ENCODE measurements at places on chromosomes 6 and 20.

- no peak for DNase-seq
These were observed 147.2 kb upstream of the HMGCLL1 start for GRCh38 chr6:55726144-55726543.

DNA sequence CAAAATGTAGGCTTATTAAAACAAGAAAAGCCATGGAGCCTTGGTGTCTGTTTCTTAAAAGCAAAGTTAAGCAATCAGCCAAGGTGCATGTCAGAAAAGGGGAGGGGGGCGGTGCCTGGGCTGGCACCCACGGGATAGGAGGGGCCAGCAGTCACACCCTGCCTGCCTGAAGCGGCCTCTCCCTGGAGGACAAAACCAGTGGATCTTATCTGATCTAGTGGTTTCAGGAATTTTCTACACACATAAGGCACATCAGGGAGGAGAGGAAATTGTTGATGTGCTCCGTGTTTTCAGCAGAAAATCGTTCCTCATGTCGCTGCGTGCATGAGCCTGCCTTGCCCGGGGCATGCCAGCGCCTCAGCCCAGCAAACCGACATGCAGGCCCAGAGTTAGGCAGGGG is 276.4 kb downstream of the TAF4 start:
- no peak for DNase-seq

- DNase-seq: no peak
These were observed 122.2 kb downstream of the KIF13A start for GRCh38 chr6:17865243-17865642.

DNA sequence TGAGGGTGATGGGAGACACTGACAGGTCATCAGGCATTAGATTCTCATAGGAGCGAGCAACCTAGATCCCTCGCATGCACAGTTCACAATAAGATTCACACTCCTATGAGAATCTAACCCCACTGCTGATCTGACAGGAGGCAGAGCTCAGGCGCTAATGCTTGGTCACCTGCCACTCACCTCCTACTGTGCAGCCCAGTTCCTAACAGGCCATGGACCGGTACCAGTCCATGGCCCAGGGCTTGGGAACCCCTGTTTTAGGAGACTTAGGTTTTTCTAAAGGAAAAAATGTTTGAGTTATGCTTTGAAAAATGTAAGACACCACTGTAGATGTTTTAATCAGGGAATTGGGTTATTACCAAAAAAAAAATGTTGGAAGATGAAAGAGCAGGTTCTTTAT is 6.7 kb downstream of the HLA-E start:
- no peak for DNase-seq

- DNase-seq: no peak
These were observed 1197.7 kb upstream of the CITED2 start for GRCh38 chr6:140572129-140572528.

DNA sequence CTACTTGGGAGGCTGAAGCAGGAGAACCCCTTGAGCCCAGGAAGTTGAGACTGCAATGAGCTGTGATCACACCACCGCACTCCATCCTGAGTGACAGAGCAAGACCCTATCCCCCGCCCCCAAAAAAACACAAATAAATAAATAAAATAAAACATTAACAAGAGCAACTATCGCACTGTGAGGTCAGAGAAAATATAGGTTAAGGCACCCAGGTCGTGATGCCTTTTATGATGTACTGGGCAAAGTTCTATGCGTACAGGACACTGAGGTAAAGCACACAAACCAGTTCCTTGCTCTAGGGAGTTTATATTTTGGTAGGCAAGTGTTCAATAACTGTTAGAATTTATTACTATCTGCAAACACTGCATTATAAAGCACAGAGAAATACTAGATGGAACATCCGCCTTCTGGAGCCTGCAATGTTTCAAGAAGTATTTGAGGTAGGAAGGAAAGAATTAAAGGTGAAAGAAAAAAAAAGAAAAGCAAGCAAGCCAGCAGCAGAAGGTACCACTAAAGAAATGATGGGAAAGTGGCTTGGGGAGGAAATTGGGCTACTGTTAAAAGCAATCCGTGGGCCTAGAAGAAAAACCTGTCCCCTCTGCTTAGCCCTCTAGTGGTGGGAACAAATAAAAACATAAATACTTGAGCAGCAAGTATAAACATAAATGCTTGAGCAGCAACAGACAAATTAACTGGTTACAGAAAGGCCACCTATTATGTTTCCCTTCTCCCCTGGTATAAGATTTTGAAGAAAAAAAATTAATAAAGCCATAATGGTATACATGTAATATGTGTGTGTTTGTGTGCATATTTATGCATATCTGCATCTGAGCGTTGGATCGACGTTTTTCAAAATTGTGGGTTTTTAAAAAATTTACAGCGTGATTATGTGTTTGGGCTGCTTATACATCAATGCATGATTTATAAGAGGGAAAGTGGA is 128.0 kb downstream of the PHACTR1 start:
- DNase-seq: no peak

GRCh38 chr20:47521059-47521808 is 19.5 kb downstream of the NCOA3 start:
- no peak for DNase-seq

- no peak for DNase-seq
These were observed 357.9 kb upstream of the NOX3 start for GRCh38 chr6:155813548-155813947.

- DNase-seq: no peak
These were observed 177.6 kb downstream of the PLCB1 start for GRCh38 chr20:8309634-8310033.

DNA sequence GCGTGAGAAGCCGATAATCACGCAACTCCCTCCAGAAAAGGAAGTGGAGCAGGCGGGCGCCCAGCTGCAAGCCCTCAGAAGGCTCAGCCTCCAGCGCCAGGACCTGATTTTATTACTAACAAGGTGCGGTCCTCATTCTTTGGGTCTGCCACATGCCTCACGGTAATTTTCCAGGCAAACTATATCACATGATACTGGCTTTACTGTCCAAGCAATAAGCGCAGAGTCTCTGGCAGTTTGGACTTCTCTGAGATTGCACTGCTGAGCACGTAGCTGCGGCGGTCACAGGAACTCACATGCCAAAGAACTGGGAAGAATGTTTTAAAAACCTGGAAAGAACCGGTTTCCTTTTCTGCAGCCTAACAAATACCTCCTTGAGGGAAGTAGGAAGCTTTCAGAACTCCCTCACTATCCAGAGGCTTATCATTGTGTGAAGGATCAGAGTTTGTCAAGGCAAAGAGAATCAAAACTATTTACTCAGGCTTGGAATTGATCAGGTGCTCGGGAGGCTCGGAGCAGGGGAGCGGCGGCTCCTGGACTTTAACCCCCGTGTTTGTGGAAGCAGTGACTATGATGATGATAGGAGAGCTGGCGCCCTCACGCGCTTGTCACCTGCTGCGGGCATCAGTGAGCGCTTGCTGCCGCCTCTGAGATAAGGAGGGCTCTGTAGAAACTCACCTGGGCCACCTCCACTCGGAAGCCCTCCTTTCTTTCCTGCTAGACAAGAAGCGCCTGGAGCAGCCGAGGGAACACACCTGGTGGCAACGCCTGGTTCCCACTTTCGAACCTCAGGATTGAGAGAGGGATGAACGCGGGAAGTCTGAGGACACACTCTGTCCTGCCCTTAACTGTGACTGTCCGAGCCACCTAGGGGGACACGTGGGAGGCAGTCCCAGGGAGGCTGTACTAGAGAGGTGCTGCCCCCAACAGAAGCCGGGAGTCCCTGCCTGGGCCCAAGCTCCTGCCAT is 27.2 kb upstream of the SYNJ2 start:
- no peak for DNase-seq

- DNase-seq: no peak
These were observed 180.3 kb downstream of the ANKRD60 start for GRCh38 chr20:58048096-58048702.

DNA sequence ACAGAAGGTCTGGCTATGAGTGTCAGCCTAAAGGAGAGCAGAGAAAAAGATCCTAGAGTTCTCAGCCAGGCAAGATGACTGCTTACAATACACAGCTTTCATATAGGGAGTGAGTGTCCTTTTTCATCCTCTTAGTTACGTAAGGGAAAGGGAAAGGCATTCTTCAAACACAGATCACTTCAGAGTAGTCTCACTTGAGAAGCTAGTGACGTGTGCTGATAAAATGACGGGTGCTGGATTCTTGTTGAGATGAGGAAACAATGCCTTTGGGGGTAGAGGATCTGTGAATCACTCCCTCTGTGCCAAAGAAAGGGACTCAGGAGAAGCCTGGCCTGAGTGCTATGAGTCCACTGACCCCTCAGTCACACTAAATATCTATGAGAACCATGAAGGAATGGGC is 117.3 kb downstream of the QRSL1 start:
- DNase-seq: no peak

DNA sequence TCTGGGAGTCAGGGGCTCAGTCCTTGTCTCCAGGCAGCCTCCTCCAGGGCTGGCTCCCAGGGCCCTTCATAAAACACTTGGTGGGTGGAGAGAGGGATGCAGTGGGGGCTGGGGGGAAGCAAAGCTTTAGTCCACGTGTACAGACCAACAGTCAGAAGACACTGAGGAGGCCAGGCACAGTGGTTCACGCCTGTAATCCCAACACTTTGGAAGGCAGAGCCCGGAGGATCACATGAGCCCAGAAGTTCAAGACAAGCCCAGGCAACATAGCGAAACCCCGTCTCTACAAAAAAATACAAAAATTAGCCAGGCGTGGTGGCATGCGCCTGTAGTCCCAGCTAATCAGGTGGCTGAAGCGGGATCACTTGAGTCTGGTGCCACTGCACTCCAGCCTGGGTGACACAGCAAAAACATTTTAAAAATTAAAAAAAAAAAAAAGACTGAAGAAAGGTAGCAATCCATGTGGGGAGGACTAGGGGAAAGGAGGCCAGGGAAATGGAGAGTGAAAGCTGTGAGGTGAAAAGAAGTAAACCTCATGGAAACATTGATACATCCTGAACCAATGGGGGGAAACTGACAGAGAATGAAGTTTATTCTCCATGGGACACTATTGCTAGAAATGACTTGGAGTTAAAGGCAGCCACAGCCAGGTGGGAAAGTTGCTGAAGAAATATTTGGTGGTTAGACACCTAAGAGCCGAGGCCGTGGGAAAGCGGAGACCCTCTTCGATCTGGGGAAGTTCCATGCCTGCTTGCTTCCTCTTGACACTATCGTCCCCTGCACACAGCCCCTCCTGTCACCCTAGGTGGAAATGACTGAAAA is 35.4 kb downstream of the PIM1 start:
- DNase-seq: no peak

- no peak for DNase-seq
These were observed 646.5 kb downstream of the TENT5A start for GRCh38 chr6:81105998-81106397.

DNA sequence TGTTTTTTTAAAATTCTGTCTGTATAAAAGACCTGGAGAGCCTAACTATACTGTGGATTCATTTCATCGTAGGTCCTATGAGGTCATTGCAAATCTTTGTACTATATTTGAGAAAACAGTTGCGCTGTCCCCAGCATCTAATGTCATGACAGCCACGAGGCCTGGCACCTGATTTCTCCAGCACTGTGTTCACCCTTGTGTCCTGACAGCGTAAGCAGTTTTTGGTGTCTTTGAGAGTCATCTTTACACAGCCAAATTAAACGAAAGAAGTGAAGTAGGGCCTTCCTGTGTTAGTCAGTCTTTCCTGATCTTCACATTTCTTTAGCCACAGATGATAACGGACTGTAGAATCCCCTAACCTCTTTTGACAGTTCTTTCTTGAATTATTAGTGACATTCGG is 70.6 kb upstream of the PHACTR2 start:
- no peak for DNase-seq

DNA sequence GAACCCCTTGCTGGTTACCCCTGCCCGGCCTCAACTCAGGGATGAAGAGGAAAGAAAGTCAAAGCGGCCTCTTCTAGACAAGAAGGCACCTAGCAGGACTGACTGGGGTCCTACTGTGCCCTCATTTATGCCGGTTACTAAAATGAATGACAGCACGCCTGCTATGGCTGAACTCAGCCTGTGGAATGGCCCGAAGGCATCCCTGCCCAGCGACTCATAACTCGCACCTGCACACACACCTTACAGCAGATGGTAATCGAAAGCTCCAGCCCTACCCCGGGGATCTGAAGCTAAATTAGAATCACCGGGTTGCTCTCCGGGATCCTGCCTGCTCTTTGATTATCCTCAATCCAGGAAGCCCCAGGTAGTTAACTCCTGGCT is 747 bp upstream of the TXNDC5 start:
- DNase-seq: no peak

DNA sequence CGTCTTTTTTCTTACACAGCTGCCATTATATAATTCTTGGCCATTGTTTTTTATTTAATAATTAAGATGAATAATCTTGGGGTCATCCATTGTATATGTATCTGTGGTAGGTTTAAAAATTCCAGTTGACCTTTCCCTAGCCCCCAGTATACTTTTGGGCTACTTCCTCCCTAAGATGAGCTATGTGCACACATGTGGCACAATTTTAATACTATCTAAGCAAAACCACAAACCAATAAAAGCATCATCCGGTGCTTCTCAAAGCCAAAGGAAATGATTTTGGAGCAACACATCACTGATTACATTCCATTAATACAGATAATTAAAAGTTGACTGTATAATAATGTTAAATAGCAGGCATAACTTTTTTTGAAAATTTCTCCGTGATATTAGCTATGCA is 161.2 kb downstream of the ATXN1 start:
- DNase-seq: no peak

DNA sequence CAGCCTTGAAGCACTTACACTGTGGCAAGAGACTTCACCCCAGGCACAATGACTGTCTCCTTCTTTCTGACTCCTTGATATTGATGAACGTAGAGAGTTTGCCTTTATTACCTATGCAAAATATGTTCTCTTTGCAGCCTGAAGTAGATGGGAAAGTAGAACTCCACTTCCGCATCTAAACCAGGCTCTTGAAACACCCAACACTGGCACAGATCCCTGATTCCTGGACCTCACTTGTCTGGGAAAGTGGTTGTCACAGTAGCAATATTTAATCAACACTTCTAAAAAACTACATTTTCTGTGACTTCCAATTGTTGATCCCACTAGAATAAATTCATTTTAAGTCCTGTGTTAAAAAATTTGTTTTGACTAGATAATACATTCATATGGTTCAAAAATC is 143.1 kb downstream of the CDK19 start:
- DNase-seq: no peak

DNA sequence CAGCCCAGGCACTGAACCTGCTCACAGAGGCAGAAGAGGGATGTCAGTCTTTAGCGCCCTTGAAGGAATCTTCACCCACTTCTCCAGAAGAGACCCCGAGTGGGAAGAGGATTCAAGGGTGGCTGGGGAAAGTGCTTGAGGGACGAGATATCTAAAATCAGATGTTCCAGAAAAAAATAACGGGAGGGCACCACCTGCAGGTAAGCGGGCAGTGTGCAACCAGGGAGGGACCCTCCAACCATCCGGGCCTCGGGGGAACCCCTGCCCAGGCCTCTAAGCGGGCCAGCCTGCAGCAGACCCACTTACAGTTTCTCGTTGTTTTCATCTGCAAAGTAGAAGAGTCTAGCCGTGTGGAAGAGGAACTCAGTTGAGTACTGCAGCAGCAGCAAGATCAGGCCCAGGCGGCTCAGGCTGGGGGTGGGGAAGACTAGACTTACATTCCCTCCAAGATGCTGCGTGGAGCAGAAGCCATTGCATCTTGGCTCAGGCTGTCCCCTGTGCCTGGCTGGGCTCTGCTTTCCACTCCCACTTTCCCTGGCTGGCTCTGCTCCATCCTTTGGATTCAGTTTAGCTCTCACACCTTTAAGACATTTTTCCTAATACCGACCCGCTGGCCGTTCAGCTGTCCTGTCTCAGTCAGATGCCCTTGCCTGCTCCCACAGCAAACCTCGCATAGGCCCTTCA is 71.0 kb downstream of the TRAM2 start:
- DNase-seq: no peak

- DNase-seq: peak; percentile 72
These were observed at the start of gene MYBL2 for GRCh38 chr20:43666376-43667328. Gene MYBL2 (plus strand): TSS chr20:43667114. CDS start chr20:43667284, 170 bp downstream.
